ENCODE measurements at places on chromosomes 12 and 14.

DNA sequence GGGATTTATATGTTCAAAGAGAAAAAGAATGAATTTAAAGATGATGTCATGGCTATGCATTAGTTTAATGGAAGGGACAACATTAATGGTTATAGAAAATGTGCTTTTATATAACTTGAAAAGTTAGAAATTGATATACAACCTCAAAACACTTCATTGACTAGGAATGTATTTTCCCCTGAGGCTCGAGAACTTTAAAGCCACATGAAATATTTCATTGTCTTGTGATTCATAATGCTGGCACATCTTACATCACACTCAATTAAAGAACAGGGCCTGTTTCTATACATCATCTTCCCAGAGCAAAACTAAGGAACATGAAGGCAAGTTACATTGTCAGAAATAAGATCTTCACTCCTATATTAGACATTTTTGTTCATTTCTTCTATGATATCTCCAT, 35.2 kb upstream of the PAWR start:
- DNase-seq: no peak

DNA sequence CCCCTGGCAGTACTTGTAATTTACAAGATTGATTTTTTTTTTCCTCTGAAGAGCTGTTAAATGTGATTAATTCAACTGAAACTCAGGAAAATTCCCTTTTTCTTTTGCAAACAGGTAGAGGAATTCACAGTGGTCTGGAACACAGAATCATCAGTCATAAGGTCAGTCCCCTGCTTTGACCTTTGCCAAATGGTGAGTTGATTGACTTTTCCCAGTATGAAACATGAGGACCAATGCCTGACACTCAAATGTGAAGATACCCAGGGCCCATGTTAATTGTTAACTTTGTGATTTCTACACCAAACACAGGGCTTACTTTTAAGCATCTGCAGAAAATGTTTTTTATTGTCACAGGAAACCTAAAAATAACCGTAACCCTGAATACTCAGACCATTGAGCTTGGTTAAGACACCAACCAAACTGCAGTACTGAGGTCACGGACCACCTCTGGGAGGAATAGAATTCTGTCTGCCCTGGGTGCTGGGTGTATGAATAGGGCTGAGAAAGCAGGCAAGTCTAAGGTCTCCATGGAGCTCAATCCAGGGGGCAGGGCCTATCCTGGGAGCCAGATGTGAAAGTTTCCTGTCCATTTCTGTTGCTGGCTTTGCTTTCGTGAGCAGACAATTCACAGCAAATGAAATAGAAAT, 192.4 kb downstream of the TMX1 start:
- no peak for DNase-seq

- peak; percentile 10 for DNase-seq
Observed at GRCh38 chr14:77301103-77301502, 19.6 kb downstream of the POMT2 start.

DNA sequence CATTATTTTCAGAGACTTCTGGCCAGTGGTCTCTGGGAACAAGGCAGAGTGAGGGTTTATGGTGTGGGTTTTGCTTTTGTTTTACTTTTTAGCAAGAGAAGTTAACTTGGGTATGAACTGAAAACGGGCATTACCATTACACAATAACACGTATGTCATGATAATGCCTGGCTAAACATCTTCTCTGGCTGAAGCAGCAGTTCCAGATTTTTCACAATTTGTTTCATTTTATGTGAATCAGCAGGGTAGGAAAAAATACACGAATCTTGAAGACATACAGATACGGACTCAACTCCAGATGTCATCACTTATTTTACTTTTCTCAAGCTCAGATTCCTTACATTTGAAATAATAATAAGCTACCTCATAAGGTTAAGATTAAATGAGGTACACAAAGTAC, 2.5 kb upstream of the PCNX4 start:
- no peak for DNase-seq

GRCh38 chr12:115233891-115234543, 550.0 kb upstream of the TBX3 start:
- DNase-seq: no peak

DNA sequence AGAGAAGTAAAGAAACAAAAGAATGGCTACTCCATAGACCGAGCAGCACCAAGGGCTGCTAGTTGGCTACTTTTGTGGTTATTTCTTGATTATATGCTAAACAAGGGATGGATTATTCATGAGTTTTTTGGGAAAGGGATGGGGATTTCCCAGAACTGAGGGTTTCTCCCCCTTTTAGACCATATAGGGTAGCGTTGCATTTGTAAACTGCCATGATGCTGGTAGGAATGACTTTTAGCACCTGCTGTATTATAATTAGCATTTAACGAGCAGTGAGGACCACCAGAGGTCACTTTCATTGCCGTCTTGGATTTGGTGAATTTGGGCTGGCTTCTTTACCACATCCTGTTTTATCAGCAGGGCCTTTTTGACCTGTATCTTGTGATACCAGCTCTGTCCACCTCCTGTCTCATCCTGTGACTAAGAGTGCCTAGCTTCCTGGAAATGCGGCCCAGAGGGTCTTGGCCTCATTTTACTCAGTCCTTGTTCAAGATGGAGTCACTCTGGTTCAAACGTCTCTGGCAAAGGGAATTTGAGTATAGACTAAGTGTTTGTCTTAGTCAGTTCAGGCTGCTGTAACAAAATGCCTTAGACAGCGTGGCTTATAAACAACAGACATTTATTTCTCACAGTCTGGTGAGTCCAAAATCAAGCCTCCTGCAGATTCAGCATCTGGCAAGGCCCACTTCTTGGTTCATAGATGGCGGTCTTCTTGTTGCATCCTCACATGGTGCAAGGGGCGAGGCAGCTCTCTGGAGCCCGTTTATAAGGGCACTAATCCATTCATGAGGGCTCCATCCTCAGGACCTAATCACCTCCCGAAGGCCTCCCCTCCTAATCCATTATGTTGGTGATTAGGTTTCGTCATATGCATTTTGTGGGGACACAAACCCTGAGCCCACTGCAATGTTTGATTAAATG, 348.3 kb upstream of the SFSWAP start:
- no peak for DNase-seq
